ENCODE measurements at places on chromosomes 7 and 10.

- no peak for DNase-seq
These were observed 35.2 kb upstream of the HECW1 start for GRCh38 chr7:43077285-43077684.

- no peak for DNase-seq
These were observed 41.9 kb downstream of the MET start for GRCh38 chr7:116713918-116714317.

GRCh38 chr10:132624847-132625471 lies 87.4 kb downstream of the INPP5A start:
- DNase-seq, result no peak

DNA sequence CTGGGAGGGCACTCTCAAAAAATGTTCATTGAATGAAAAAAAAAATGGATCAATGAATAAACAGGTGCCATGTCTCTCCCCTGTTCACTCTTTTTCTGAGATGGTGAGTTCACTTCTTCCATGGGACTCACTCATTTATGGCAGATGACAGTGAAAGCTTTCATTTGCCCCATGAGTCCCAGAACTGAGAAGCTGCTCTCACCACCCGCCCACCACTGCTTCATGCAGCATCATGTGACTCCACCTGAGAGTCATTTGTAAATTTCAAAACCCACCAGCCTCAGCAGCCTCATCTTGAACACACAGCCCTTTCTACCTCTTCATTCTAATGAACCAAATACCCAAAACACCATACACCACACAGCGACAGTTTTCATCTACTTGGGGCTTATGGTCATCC lies 64.9 kb downstream of the SCRN1 start:
- no peak for DNase-seq

GRCh38 chr10:49319206-49319605 lies 20.2 kb downstream of the C10orf71 start:
- DNase-seq, result no peak

DNA sequence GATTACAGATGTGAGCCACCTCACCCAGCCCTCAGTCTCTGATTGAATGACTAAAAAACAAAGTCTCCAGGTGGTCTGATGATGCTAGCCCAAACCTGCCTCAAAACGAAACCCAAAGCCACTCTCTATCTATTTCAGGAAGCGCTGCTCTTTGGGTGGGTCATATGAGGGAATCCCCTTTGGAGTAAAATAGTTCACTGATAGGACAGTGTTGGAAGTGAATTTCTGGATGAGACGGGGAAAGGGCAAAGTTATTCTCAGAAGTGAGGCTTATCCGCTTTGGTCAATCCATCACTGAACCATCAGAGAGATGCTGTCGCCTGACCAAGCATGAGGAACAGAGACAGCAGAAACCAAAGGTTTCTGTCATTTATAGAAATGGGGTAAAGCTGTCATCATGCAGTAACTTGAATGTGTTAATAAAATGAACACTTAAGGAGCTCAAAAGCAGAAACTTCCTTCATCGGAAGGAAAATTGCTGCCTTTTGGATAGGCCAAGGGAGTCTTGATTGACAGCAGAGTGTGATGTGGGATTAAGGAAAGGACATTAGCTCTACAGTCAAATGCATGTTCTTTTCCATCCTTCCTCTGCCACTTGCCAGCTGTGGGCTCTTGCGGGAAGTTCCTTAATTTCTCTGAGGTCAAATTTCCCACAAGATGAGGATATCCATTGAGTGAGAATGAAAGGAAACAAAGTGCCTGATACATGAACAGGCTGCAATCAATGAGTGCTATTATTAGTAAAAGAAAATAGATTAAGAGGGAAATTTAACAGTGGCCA lies 64.9 kb upstream of the C1QL3 start:
- no peak for DNase-seq

DNA sequence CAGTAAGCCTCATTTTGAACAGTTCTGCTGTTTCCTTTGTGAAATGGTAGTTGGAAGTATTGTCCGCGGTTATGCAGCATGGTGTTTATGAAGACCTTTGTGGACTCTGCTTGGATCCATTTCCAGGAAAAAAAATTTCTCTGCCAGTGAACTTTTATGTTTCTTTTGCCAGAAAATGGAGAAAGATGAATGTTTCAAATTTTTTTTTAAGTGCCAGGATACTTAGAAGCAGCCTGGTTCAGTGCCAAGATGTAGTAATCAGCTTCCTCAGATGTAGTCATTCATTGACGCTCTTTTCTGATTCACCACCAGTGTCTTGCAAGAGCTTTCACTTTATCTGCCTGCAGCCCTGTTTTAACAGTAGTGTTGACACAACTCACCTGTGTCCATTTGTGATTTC lies 258.2 kb downstream of the SDK1 start:
- no peak for DNase-seq

GRCh38 chr7:94088560-94088959 lies 84.4 kb upstream of the BET1 start:
- no peak for DNase-seq
